GM13976 (cell line): ENCODE measurements at places on chromosomes 6 and 20.

- no peak for DNase-seq
These were observed 60.3 kb upstream of the PRELID3B start for GRCh38 chr20:59102841-59103299.

- no peak for DNase-seq
These were observed 60.8 kb downstream of the SLC35D3 start for GRCh38 chr6:136982928-136983327.

DNA sequence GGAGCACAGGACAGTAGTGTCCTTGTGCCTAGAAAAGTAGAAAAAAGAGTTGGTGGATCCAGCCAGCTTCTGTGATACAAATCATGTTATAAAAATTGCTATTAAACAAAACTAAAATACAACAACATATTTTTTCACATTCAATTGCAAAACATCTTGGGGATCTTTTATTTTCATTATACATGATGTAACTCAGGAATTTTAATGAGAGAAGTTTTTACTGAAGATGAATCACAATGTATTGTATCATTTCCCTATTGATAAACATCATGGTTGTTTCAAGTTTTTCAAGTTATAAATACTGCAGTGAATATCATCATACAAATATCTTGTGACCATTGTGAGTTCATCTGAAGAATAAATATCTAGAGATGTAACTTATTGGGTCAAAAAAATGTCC lies 608.0 kb downstream of the PHF3 start:
- no peak for DNase-seq

DNA sequence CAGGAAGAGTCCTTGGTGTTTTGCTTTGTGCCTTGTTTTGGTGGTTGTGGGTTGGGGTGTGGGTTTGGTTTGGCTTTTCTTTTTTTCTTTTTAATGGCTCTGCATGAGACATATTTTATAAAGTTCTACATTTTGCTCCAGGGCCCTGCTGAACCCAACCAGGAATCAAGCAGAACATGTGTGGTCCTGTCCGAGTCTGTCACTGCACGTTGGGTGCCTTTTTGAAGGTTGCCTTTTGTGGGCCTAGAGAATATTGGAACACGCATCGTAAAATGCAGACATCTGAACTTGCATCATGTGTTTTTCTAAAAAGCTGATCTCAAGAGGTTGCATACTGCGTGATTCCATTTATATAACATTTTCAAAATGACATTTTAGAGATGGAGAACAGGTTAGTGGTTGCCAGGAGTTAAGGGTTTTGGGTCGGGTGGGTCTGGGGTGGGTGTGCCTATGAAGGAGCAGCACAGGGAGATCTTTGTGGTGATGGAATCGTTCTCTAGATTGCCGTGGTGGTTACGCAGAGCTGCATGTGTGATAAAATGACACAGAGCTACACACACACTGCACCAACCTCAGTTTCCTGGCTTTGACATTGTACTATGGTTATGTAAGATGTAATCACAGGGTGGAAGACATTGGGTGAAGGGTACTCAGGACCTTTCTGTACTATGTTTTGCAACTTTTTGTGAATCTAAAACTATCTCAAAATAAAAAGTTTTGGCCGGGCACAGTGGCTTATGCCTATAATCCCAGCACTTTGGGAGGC lies 80.2 kb downstream of the EYA2 start:
- DNase-seq, result no peak

GRCh38 chr20:63940472-63941266 lies 15.5 kb downstream of the UCKL1 start:
- no peak for DNase-seq

GRCh38 chr20:8020314-8021079 lies 936 bp upstream of the TMX4 start:
- DNase-seq, result peak; percentile 23

GRCh38 chr20:59816146-59816738 lies 117.2 kb downstream of the SYCP2 start:
- DNase-seq, result no peak

GRCh38 chr6:163759542-163759941 lies 345.0 kb downstream of the QKI start:
- DNase-seq, result no peak

DNA sequence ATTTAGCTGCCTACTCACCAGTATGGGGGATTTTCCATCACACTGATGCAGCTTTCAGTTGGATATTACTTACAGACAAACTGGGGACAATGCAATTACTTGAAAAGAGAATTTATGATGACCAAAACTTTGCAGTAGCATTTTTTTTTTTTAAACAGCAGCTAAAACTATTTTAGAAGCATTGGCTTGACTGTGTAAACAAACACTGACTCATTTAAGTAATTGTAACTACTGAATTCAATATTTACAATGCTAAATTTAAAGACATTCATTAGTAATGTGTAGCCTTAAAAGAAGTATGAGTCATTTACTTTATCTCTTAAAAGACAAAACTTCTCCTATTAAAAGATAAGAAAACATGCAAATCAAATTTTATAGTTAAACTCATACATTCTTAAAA lies 295.9 kb upstream of the FERMT1 start:
- no peak for DNase-seq
